ENCODE measurements at places on chromosomes 6 and 20.

DNA sequence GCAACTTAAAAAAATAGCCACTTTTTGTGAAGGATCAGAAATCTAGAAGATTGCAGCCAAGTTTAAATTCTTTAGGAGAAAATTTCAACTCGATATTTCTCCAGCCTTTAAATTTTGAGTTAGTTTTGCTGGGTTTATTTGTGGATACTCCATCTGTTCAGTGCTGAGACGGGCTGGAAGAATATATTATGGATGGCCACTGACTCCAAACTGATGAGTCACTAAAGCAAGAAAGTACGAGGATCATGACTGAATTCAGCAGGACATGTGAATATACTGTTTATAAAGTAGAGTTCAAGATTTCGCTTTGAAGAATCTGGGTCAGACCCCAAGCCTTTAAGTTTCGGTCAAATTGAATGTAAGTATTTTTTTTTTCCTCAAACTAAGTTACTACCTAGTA is 199.5 kb downstream of the ADGRB3 start:
- DNase-seq: no peak

GRCh38 chr20:50450881-50451752 is 59.1 kb upstream of the PTPN1 start:
- DNase-seq: no peak

DNA sequence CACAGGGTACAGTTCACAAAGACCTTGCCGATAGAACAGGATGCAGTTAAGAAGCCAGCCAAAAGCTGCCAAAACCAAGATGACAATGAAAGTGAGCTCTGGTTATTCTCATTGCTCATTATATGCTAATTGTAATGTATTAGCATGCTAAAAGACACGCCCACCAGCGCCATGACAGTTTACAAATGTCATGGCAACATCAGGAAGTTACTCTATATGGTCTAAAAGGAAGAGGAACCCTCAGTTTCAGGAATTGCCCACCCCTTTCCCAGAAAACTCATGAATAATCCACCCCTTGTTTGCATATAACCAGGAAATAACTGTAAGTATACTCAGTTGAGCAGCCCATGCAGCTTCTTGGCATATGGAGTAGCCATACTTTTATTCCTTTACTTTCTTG is 748.7 kb downstream of the QKI start:
- DNase-seq: no peak

DNA sequence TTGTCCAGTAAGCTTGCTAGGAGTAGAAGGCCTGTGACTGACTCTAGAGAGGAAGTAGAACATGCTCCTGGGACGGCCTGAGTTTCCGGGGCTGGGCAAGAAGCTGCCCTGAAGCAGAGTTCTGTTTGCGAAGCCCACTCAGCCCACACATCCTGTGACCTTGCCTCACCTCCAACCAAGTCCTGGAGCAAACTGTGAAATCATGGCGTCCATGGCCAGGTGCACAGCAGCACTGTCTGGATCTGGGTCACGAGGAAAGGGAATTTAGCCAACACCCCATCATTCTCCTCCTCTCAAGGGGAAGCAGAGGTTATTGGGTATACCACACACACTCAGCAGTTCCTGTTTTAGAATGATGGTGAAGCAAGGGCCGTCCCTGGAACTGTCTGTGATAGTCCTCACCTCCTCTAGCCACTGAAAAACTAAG is 87.5 kb downstream of the CRYBG1 start:
- no peak for DNase-seq

DNA sequence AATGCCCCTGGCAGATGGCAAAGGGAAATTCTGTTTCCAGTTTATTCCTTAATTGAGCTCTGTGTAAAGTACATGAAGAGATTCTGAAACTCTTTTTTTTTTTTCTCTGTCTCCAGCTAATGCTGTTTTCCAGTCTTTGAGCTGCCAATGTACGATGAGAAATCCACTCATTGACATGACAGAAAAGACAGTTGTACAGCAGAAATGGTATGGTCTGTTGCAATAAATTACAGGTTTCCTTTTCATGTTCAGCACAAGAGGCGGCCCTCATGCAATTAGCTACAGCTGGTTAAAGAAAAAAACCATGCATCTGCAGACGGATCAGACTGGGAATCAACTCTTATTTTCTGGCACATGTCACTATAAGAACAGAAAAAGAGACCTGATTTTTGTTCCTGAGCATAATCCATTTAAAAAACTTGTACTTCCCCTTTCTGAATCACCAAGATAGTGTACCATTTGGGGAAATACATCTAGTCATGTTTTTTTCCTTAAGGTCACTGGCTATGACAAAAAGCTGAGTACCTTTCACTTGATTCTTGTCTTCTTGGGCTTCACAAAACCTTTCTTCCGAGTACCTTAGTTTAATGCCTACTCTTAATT is 289.8 kb upstream of the PREP start:
- no peak for DNase-seq

DNA sequence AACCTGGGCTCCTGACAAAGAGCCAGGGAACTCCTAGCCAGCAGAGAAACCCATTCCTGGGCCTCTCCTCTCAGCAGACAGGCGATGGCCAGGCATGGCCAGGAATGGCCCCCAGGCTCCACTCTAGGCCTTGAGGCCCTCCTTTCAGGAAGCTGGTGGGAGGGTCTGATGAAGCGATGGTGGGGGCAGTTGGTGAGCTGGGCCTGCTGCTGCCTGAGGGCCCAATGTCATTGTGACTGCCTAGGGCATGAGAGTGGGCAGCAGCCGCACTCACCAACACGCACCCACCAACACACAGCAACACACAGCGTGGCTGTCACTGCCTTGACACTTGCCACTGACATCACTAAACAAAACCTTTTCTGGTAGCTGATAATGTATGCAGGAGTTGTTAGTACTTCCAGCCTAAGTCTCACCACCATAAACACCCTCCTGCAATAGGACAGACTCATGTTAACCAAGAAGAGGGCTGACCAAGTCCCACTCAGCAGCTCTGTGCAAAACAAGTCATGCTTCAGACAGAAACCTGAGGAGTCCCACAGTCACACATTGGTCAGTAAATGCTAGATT is 69.3 kb downstream of the ABHD12 start:
- DNase-seq: no peak

DNA sequence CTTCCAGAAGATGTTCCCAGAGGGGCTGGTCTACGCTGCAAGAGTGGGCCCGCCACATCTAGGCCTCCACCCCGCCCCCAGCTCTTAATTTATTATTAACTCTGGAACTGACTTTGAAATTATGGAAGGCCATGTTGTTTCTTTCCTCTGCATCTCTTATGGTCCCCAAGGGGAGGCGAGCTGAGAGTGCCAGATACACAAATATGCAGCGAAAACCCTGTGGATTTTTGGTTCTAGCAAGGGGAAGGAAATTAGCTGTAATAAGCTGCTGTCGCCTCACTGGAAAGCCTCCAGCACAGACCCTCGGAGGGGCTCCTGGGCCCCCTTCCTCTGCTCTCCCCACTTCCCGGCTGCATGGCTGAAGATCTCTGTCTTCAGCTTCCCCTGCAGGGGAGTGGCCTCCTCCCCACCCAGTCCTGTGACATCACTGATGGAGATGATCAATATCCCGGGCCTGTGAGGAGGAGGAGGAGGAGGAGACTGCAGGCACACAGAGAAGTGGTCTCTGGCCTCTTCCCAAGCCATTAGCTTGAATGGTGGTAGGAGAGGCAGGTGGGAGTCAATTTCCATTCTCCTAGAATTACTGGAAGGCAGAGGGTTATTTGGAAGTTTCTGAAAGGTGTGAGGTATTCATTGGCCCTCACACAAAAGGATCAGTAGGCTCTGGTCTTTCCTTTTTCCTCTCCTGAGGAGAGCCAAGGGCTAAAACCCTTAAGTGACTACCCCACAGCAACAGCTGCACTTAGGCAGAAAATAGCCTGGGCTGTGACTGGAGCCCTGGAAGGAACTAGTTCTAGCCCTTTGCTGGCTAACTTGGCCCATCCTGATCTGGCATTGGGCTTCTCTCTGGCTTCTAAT is 39.7 kb upstream of the CCDC167 start:
- DNase-seq: no peak

- no peak for DNase-seq
Observed at GRCh38 chr20:47847884-47848485, 62.7 kb upstream of the SULF2 start.

DNA sequence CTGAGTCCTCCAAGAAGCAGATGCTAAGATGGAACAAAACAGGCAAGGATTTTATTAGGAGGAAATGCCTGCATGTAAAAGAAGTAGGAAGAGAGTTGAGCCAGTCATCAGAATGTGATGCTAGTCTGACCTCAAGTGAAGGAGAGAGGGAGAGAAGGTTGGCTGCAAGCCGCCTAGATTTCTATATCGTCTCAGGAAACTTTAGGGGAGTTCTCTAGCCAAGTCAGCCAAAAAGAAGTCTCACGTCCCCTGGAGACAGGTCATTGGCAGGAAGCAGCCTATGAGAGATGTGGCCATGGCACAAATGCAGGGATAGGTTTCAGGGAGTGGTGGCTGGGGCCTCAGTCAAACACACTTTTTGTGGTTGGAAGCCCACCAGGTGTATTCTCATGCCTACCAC is 378.0 kb downstream of the CD109 start:
- DNase-seq: no peak

DNA sequence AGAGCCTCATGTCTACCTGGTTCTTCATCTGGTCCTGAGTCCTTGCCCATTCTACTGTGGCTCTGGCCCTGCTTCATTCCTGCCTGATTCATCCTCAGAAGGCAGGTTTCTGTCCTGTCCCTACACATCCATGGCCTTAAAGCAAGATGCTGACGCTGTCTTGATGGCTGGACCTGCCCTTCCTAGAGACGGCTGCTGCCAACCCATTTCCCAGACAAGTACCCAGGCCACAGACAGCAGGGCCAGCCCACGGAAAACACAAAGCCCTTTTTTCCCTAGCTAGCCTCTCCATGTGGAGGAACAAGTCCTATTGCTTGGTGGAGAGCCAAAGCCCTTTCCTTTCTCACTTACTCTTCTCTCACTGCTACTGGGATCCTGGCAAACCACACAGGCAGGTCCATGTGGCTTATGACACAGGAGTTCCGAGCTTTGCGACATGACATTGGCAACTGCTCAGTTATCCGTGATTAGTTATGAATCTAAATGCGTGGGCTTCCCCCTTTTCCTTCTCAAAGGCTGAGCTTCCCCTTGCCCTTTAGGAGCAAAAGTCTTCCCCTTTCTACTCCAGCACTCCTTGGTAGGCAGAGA is 72.9 kb downstream of the SLC22A3 start:
- DNase-seq: no peak

DNA sequence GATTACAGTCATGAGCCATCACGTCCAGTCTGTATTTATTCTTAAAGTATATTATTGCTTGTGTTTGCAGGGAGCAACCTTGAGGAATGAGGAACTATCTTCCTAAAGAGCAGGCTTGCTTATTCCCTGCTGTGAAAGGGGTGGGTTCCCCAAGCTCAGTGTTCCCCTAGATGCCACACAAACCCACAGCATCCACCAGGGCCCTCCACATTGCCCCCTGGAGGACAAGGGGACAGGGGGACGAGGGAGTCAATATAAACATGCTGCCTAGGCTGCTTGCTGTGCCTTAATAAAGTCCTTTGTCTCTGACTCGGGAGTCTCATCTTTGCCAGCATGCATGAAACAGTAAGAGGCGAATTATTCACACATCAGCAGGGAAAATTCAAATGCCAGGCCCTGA is 8.0 kb upstream of the IDH3B start:
- DNase-seq: no peak

DNA sequence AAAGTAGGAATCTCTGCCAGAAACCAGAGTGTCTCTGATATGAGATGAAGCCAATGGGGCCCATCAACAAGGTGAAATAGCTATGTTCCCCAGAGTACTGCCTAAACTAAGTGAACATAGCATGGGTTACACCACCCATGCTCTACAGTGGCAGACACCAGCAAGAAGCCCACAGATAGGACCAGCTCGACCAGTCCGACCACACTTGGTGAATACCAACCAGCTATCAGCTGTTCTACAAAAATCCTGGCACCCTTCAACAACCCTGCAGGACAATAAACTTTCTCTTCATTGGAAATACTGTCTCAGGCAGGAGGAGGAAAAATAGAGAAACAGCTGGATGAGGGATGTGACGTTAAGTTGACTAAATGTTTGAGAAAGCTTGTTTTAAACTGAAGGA is 311.4 kb downstream of the EPM2A start:
- DNase-seq: no peak

- DNase-seq: no peak
Observed at GRCh38 chr6:3489027-3489757, 32.3 kb upstream of the SLC22A23 start.

- DNase-seq: peak; percentile 58
Observed at GRCh38 chr20:41095110-41095969, 42.0 kb upstream of the PLCG1 start.

DNA sequence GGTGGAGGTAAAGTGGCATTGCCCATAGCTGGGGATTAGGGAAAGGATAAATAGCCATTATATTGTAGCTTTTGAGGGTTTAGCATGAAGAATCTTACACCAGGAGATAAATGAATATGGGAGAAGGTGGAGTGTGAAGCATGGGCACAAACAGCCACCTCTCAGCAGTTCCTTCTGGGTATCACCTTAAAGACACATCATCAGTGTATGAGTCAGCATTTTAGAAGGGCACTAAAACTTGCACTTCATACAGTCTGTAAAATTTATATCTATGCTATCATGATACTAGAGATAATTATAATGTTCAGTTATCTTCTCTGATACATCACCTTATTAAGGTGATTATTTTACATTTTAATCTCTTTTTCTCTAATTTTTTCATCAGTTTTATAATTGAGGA is 25.3 kb downstream of the SLC35A1 start:
- no peak for DNase-seq

DNA sequence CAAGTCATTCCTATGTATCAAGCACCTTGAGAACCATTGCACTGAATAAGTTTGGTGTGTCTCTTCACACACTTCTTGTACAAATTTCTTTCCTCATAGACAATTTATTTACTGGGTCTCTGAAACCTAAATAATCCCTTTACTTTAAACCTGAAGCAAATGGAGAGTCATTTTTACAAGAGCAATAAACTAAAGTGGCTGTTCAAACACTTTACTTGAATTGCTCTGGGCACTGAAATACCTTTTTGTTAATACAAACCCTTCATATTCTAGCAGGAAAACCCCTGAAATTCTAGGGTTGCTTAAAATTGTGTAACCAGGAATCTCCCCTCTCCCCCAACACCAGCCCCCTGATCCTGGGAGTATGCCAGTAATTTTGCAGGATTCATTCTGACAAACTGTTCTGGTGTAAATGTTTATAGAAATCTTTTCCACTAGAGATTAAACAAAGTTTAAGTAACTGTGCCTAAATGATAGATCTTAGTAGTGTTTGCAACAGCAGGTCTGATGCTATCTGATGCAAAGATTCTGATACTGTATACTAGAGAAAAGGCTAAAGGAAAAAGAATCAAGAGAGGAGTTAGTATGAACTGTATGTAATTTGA is 13.4 kb downstream of the RSPO3 start:
- DNase-seq: no peak

- DNase-seq: no peak
Observed at GRCh38 chr20:53045941-53046340, 73.8 kb downstream of the TSHZ2 start.

DNA sequence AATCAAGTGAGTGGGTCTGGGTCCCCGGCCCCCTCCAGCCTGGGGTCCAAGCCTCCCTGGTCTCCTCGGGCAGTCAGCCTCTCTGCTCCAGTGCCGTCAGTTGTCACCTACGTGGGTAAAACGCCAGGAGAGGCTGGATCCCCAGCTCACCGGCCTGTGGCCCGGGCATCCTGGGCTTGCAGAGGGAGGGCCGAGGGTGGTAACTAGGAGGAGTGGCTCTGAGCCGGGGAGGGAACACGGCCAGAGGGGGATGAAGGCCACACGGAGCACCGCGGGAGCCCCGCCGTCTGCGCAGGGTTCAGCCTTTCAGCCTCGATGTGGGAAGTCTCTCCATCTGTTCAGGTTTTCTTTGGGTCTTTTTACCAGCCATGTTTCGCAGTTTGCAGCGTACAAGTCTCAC is 29.5 kb upstream of the BHLHE23 start:
- no peak for DNase-seq

- DNase-seq: peak; percentile 55
Observed at GRCh38 chr6:56840467-56841380, 114.2 kb upstream of the BEND6 start.
